ENCODE measurements at places on chromosomes 3 and 15.
A peak's percentile ranks its signal among the peaks of the same experiment; 100 is the strongest.

DNA sequence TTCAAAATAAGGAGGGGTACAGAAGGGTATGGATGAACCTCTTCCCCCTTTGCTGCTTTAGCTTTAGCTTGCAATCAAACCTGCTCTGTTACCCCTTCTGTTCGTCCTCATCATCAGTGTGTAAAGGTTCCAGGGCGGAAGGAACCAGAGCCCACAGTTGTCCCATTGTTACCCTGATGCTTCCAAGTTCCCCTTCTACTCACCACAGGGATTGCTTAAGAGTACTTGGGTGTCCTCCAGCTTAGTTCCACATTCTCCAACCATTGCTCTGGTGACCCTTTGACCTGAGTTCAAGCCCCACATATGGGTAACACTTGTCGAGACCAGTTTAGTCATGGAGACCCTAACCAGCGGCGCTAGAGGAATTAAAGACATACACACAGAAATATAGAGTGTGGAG, 1080.1 kb upstream of the ALCAM start:
- DNase-seq, result no peak

- no peak for DNase-seq
Observed at GRCh38 chr3:185351396-185351795, 11.5 kb upstream of the MAP3K13 start.

- no peak for DNase-seq
Observed at GRCh38 chr3:71564361-71564760, 19.2 kb downstream of the FOXP1 start.

GRCh38 chr3:26259176-26259575, 363.4 kb upstream of the LRRC3B start:
- no peak for DNase-seq

DNA sequence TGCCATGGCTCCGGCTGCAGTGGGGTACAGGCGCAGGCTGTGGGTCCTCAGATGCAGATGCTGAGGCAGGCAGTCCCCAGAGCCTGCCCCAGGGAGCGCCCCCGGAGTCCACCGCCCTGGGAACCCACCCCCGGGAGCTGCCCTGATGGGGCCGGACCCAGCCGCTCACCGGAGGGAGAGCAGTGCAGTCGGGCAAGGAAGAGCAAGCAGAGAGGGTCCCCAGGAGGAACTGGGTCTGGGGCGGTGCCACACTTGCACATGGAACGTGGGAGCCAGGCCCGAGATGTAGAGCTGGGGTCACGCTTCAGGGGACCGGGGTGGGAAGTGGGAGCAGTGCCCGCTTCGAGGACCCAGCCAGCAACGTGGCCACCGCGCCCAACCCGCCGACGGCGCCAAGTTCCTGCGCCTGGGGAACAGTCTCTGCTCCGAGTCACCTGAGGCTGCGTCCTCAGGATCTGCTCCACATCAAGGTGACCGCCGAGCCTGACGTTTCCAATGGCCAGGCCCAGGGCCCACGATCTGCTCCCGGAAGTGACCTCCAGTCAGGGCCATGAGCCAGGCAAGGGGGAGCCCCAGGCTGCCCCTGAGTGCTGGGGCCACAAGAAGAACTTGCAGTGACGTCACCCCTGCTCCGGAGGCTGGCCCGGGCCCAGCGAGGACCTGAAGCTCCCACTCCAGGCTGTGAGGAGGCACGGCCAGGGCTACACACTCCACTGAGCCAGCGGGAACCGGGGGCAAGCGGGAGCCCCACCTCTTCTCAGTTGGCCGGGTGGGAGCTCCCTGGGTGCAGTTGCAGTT, 27.0 kb upstream of the TFG start:
- DNase-seq, result no peak

DNA sequence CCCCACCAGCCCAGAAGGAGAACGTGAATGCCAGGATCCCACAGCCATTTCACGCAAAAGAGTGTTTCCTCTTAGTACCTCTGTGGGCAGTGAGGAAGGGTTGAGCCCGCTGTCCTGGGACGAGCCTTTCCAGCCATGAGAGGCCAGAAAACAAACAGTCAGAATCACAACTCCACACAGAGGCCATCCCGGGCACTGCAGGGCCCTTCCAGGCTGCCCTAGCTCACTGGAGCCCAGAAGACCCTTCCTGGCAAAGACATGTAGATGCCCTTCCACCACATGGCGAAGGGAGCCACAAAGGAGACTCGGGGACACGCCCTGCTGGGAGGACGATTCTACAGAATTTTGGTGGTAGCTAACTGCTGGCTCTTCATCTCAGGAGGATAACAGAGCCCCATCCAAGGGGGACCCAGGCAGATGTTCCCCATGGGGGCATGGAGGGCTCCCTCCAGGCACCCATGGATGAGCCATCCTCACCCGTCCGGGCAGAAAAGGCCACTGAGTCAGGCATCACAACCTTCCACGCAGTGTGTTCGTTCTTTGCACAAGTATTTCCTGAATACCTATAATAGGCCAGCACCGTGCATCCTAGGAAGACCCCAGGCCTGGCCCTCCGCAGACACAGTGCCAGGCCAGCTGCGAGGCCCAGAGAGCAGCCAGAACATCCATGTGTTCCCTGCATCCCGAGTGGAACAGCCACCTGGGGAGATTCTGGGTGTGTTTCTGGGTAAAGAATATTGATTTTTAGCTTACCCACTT, 47.2 kb downstream of the SLC12A8 start:
- DNase-seq, result no peak

- DNase-seq, result no peak
Observed at GRCh38 chr15:59168536-59168935, 38.1 kb upstream of the LDHAL6B start.

DNA sequence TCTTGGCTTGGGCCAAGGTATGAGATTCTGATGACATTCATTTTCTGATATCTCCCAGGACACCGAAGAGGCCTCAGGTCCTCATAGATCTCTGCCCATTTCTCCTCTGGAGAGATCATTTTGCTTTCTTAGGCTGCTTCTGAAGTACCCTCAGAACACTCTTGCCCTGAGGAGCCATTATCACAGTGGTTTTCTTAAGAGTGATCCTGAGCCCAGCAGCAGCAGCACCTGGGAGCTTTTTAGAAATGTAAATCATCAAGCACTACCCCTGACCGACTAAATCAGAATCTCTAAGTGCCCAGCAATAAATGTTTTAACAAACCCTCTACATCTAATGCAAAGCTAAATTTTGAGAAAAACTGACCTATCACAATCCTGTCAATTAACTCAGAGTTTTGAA, 40.6 kb upstream of the SLC9A9 start:
- DNase-seq, result no peak

DNA sequence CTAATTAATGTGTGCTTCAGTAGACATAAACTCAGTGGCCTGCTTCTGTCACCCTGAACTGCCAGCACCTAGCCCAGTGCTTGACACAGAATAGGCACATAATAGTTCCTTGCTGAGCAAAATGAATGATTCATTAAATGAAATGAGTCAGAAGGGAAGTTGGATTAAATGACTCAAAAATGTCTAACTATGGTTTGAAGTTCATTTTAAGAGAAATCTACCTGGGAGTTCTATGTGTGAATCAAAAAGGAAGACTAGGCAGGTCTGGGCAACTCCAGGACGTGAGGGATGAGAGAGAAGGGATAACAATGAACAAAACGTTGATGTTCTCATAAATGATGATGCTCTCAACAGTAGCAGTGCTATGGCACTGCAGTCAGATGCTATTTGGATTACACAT, 175.0 kb downstream of the CFAP20DC start:
- no peak for DNase-seq

DNA sequence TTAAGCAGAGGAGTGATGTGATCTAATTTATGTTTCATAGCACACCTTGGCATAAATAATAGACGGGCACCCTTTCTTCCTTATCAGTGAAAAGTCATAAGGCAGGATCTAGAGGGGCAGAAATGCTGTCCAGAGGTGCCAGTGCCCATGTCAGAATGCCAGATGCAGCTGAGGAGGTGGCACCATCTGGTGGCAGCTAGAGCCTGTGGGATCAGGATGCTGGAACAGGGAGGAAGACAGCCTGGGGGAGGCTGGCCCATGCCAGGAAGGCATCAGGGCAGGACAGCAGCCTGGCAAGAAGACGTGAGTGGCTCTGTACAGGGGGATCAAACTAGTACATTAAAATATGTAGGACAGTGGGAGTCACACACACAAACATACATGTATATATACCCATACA, 16.5 kb downstream of the MYH15 start:
- DNase-seq, result no peak

DNA sequence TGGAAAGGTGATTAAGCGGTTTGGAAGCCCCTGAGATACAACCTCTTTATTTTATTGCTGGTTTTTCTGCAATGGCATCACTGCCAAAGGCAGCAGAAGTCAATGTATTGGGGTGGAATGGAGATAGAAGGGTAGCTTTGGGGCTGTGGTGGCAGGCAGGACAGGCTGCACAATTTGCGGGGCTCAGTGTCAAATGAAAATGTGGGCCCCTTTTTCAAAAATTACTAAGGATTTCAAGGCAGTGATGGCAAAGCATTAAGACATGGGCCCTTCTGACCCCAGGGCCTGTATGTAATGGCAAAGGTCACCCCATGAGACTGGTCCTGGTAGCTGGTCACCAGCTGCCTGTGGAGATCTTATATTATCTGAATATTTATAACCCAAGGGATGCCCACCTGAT, 29.3 kb upstream of the GALNT15 start:
- no peak for DNase-seq

DNA sequence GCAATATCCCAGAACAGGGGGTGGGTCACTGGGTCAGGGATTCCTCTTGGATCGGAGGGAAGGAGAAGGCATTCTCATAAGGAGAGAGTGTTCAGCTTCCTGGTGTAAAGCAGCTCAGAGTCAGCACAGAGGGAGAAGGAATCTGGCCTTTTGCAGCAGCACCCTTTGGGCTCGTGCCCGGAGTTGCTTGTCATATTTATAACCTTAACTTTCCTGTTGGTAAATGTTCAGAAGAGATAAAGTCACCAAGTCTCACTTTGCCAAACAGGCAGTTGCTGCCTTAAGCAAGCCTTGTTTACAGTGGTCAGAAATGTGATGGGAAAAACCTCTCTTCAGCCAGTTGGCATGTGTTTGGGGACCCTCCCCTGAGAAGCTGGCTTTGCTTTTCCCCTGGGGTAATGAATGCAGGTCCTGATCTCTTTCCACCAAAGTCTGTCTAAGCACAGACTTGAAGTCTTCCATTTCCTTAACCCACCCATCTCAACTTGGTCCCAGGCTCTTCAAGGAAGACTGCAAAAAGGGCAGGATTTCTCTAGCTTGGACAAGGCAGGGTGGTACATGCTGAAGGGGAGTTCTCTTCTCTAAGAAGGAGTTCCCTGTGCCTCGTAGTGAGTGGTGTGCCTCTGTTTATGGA, 206.9 kb upstream of the BHLHE40 start:
- no peak for DNase-seq

- DNase-seq, result no peak
Observed at GRCh38 chr3:177279118-177279815, 82.0 kb upstream of the TBL1XR1 start.

GRCh38 chr15:95541301-95541700, 789.2 kb upstream of the NR2F2 start:
- no peak for DNase-seq

DNA sequence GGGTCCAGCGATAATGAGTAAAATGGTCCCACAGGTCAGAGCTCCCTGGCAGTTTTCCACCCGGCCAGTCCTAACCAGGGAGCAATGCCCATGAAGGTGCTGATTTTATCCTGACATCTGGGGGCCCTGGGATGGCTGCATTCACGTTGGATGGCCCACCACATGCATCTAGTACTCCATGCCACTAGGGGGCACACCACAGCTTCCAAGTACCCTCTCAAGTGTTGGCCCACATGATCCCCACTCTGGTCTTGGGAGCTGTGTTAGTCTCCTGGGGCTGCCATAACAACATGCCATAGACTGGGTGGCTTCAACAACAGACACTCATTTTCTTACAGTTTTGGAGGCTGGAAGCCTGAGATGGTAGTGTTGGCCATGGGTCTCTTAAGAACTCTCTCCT, 225.5 kb downstream of the SLCO3A1 start:
- DNase-seq, result no peak

DNA sequence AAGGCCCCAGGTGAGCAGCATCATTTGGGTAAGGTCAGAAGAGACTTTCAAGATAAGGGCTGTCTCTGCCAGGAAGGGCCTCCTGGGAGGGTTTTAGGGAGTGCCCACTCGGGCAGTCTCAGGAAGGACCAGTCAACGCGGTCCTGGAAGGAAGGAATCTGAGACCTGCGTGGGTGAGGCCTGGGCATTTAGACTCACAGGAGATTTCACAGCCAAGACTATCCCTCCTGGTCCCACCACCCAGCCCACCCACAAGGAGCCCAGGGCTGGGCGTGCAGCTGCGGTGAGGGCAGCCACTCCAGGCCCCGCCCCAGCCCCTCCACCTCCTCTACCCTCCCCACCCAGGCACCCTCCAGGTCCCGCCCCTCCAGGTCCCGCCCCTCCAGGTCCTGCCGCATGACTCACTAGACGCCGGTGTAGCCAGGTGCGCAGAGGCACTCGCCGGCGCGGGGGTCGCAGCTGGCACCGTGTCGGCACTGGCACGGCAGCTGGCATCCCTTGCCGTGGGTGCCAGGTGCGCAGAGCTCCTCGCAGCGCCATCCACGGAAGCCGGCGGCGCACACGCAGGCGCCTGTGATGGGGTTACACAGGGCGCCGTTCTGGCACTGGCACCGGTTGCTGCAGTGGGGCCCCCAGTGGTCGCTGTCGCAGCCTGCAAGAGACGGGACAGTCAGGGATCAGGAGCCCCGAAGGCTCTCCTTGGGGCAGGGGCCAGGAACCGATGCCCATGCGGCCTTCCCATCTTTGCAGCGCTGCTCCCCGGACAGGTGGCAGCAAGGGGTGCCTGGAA, 112.7 kb downstream of the RAB11A start:
- peak; percentile 31 for DNase-seq

DNA sequence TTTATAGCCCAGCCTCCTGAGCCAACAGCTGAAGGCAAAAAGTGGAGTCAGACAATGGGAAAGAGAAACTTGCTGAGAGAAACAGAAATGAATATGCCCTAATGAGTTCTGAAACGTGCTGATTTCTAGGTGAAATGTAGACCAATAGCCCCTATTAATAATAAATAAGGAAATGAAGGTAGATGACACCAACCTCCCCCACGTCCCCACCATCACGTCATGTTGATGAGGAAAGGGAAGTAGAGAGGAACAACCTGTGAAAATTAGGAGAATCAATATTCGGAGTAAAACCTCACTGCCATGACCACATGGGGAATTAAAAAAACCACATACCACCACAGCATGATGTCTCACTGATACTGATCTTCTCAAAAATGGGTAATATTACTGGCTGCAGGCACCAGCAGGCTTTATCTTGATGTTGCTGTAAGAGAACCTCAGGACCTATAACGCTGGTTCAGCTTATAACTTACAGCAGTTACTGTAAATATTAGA, 64.0 kb downstream of the KAT2B start:
- DNase-seq, result peak; percentile 36

GRCh38 chr3:34837848-34838741, 801.2 kb upstream of the ARPP21 start:
- no peak for DNase-seq

- DNase-seq, result no peak
Observed at GRCh38 chr15:72047020-72047419, 70.9 kb downstream of the MYO9A start.

DNA sequence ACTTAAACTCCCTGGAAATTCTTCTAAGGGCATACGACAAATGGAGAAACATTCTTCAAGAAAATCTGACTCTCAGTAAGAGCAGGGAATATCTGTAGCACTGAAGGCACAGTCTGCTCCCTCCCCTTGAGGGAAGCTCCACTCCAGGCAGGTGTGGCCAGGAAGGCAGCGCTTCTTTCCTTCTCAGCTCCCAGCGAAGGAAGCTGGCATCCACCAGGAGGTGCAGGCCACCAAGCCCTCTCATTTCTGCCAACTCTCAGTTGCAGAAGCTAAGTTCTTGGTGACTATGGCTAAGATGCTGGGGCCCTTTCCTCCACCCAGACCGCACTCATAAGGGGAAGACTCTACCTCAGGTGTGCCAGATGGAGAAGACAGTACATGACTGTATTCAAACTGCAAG, 37.7 kb upstream of the SLC41A3 start:
- no peak for DNase-seq
